ENCODE measurements at places on chromosomes 5 and 9.
A peak's percentile ranks its signal among the peaks of the same experiment; 100 is the strongest.

DNA sequence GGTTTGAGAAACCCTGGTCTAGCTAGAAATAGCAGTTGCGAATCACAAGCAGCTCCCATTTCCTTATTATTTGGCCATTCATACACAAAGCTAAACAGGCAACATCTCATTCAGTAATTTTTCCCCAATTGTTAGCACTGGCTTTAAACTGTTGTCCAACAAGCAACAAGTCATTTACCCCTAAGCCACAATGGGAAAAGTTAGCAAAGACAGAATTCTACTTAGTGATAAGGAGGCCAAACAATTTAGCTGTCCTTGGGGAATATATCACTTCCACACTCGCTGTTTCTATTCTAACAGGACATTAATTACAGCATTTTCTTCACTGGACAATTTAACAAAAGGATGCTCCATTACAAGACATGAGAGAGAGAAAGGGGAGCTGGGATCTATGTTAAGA lies 2.8 kb downstream of the MYO10 start:
- DNase-seq, result no peak

GRCh38 chr5:176955895-176956294 lies 50.7 kb downstream of the UIMC1 start:
- no peak for DNase-seq

GRCh38 chr5:90613459-90613858 lies 54.9 kb downstream of the ADGRV1 start:
- DNase-seq, result no peak

DNA sequence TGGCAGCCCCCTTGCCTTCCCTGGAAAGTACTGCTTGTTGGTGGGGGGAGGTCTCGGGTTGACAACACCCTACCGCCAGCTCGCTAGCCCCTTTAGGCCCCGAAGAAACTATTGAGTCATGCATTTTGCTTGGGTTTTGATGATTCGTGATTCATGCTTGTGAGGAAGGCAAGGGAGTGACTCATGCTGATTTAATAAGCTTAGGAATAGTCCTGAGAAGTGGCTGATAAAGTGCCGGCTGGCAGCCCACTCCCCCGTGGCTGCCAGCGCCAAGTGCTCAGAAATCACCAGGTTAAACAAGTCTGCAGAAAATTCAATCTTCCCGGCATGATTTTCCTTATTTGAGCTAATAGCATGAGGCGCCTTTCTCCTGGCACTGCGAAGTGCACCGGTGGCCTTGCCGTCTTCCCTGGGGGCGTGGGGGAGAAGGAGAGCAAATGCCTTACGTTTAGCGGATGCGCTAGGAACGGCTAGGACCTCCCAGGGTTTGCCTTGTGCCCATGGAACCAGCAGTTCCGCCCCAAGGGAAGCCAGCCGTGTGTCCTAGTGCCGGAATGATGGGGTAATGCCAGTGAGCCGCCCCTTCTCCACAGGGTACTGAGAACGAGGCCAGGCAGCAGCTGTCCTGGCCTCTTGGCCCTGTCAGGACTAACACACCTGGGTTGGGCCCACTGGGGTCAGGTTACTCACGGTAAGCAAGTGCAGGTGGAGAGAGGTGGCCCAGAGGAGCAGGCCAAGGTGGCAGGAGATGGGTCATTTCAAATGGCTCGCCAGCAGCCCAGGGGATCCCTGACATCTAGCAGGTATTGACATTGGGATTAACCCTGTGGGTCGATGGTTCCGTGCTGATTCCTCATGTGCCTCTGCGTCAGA lies 151.9 kb downstream of the MACROH2A1 start:
- peak; percentile 64 for DNase-seq

- DNase-seq, result no peak
These were observed 24.0 kb downstream of the FOXD1 start for GRCh38 chr5:73424556-73424977.

GRCh38 chr9:135959814-135960213 lies 1.4 kb downstream of the UBAC1 start:
- DNase-seq, result no peak

GRCh38 chr5:77015938-77016569 lies 14.2 kb upstream of the AGGF1 start:
- DNase-seq, result peak; percentile 1

GRCh38 chr5:72485430-72485974 lies 21.7 kb downstream of the ZNF366 start:
- DNase-seq, result no peak

DNA sequence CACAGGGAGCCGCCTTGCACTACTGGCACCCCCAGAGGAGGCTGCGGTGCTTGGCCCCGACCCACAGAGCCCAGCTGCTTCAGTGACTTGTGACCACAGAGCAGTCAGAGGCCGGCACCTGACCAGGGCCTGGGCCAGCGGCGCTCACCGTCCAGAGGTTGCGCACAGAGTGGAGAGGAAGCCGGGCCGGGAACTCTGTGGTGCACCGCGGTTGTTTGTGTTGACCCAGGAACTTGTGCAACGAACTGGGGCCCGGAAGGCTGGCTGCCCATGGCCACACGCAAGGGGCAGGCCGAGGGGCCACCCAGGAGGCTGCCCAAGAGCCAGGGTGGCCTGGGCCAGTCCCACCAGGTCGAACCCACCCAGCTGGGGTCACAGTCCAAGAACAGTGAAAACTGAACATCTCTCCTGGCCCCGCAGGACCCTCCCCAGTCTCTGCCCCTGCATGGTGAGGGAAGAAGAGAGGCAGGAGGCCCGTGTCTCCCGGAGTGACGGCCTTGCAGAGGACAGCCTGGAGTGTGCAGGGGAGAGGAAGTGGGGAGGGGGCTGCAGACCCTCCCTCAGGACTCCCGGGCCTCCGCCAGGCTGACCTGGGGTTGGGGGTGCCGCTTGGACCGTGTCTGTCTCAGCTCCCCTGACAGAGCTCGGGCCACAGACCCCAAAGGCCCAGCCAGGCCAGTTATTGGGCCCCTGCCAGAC lies 42.8 kb upstream of the EGFL7 start:
- DNase-seq, result no peak

GRCh38 chr5:153827397-153827796 lies 211.3 kb downstream of the FAM114A2 start:
- peak; percentile 3 for DNase-seq

DNA sequence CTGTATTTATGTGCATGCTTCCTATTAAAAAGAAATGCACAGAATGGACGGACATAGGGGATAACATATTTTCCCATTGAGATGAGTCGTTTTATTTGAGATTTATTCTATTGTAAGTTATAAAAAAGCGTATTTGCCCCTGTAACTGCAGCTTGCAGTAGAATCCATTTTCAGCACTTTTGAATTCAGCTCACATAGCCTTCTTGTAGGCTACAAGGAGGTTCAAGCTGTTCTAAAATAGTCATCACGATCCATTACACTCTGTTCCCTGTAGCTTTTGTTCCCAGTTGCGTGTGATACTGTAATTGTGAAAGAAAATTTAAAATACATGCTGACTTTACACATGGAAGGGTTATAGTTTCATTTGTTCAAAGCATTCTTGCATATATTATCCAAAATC lies 40.9 kb upstream of the POC5 start:
- no peak for DNase-seq

- peak; percentile 49 for DNase-seq
These were observed 39.5 kb downstream of the CCNJL start for GRCh38 chr5:160272889-160273288.

DNA sequence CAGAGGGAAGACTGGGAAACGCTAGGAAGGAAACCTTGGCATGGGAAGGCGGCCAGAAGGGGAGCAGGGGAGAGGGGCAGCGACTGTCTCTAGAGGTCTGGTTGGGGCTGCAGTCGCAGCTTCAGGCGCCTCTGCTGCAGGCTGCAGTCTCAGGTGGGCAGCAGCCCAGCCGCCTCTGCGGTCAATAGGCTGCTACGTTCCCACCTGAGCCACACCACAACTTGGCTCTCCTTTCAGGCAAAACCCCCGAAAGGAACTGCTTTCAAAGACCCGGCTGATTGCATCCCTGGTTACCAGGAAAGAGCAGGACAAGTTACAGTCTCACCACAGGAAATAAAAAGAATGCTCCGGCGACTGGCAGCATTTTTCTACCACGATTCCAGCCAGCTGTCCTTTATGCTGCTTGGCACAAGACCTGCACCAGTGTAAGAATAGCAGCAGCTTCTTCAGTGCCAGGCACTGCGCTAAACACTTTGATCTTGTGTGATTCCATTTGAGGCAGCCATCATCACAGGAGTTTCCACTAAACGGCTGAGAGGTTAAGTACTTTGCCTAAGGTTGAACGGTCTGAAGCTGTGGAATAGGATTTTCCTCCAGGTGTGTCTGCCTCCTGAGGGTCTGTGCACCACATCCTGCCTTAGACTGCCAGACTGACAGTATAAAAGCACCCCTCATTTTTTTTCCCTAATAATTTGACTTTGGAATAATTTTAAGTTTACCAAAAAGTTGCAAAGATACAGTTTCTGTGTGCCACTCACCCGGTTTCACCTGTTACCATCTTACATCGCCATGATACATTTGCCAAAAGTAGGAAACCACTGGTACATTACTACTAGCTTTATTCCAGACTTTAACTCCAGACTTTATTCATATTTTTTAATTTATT lies 7.5 kb downstream of the RPS14 start:
- no peak for DNase-seq

- DNase-seq, result peak; percentile 46
These were observed 5.5 kb downstream of the NR2F1 start for GRCh38 chr5:93588352-93589151.

- no peak for DNase-seq
These were observed 6.0 kb downstream of the UBE2QL1 start for GRCh38 chr5:6454628-6455053.

DNA sequence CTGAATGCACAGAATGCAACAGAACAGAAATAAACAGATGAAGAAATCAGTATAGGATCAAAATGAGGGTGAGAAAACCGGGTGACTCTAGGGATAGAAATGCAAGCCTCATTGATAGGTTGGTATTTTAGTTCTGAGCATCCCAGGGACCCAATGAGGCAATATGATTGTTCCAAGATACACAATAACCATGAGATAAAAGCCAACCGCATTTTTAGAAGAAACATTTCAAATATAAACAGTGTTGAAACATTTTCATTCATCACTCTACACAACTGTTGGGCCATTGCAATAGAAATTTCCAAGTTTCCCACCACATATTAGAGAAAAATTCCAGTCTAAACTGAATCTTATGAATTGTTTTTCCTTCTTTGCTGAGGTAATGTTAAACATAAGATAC lies 452.3 kb upstream of the PTGER4 start:
- no peak for DNase-seq

- no peak for DNase-seq
These were observed 35.3 kb upstream of the MACIR start for GRCh38 chr5:103223031-103223955.

GRCh38 chr9:17024129-17024528 lies 110.7 kb upstream of the CNTLN start:
- no peak for DNase-seq

GRCh38 chr5:168472329-168472728 lies 13.9 kb upstream of the RARS1 start:
- DNase-seq, result no peak

DNA sequence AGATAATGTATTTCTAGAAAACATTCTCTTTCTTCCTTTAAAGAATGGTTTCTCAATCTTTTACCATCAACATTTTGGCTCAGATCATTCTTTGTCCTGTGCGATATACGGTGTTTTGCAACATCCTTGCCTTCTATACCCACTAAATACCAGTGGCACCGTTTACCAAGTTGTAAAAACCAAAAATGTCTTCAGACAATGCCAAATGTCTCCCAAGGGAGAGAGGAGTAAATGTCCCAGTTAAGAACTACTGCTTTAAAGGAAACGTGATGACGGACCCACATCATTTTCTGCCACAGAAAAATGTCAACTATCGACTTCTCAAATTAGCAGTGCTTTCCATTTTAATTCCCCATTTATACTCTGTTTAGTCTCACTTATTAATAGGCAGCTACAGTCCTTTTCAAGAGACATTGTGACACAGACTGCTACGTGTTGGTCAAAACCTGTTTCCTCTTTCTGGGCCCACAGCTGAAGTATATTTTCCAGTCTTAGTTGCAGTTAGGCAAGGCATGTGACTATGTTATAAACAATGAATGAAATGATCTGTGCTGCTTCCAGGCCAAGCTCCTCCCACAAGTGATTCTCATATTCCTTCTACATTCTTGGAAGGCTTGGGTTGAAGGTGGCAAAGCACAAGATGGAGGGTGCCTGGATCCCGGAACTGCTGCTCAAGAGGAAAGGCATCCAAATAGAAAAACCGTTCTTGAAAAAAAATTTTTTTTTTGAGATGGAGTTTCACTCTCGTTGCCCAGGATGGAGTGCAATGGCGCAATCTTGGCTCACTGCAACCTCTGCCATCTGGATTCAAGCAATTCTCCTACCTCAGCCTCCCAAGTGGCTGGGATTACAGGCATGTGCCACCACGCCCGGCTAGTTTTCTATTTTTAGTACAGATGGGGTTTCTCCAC lies 8.8 kb downstream of the PRXL2C start:
- no peak for DNase-seq
